MCF 10A (cell line): ENCODE measurements at places on chromosomes 13 and 19.
A peak's percentile ranks its signal among the peaks of the same experiment; 100 is the strongest.

GRCh38 chr19:7099597-7099921, 30.1 kb downstream of the ZNF557 start:
- DNase-seq: no peak

- no peak for DNase-seq
Observed at GRCh38 chr13:55159765-55160164, 1981.0 kb upstream of the PRR20A start.

GRCh38 chr19:51071095-51071405, 6.2 kb upstream of the KLK13 start:
- no peak for DNase-seq

DNA sequence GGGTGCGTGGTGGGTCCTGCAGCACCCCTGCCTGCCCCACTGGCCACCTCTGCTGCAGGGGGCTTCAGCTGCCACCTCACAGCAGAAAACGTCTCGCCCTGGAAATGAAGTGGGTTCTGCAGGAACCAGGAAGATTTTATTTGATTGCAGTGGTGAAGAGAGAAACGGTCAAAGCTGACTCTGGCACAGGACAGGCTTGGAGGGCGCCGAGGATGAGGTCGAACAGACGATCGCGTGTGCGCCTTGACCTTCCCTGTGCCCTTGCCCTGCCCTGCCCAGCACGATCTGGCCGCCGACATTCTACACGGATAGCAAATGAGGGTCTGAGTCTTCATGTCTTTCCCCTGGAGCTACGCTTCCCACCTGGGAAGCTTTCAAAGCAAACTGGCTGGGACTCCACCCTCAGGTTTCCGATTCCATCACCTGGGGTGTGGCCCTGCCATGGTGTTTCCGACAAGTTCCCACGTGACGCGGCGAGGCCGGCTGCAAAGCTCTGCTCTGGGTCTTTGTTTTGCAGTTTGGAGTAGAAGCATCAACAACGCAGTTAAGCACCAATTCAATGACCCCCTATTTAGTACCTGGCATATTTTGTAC, 50.3 kb upstream of the TUBGCP3 start:
- DNase-seq: no peak

GRCh38 chr13:59946944-59947343, 216.8 kb downstream of the DIAPH3 start:
- DNase-seq: no peak

GRCh38 chr19:8194528-8195267, 14.5 kb upstream of the CERS4 start:
- DNase-seq: no peak

- DNase-seq: no peak
Observed at GRCh38 chr13:50576156-50576555, 267.3 kb downstream of the DLEU7 start.

DNA sequence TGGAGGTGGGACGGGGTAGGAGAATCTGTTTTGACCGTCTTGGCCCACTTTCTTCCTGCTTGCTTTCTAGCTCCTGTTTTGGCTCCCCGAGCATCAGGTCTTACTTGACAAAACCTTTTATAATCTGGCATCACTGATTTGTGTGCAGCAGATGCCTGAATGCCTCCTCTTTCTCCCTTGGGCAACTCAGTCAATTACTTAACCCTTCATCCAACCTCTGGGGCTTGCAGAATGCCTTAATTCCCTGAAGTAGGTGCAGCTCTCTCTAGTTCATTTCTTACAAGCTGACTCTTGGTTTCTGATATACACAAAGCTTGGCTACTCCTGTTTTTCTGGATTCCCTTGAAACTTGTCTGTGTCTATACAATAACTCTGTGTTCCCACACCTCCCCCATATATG, 5.7 kb upstream of the NUP58 start:
- no peak for DNase-seq

DNA sequence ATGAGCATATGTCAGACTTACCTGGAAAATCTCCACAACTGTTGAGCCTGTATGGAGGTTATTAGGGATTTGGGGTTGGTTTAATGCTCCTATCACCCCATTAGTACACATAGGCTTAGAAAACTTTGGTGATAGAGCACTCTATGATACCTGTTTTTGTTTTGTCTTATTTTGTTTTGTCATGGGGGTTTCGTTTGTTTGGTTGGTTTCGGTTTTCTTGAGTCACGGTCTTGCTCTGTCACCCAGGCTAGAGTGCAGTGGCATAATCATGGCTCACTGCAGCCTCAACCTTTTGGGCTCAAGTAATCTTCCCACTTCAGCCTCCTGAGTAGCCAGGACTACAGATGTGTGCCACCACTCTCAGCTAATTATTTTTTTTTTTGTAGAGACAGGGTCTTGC, 70.0 kb downstream of the MZT1 start:
- no peak for DNase-seq

DNA sequence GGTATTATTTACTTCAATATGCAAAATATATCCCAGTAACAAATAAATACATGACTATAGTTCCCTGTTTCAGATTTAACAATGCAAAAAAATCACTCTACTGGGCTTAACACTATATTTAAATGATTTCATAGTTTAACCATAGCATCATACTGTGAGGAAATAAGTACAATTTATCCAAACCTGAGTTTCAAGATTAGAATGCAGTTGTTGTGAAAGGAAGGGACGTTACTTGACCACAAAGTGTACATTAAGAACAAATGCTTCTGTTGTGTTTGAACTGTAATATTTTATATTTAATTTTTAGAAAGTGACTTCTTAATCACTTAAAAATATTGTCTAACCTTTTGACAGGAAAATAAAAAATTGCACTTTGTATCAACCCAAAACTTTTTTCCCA, 1747.9 kb upstream of the SPRY2 start:
- no peak for DNase-seq

- DNase-seq: no peak
Observed at GRCh38 chr19:34082289-34083077, 89.8 kb upstream of the LSM14A start.

DNA sequence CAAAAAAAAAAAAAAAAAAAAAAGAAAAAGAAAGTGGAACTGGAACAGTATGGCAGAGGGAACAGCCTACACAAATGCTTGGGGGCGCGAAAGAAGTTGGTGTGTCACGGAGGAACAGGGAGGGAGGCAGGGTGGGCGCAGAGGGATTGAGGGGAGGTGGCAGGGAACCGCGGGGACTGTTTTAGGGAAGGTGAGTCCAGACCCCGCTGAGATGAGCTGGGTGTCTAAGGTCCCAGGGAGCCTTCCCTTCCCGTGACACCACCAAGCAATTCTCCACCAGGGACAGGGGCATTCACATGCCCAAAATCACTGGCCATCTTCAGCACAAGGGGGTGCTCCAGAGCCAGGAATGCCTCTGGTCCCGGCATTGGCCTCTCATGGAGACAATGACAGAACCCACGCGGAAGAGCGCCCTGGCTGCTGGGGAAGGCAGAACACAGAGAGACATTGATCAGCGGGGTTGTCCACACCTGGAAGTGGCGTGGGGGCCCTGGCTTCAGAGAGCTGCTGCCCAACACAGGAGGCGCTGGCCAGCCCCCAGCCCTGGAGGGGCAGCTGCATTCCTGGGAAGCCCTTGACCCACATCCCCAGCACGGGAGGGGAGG, 6.9 kb downstream of the PEAK3 start:
- DNase-seq: peak; percentile 74

DNA sequence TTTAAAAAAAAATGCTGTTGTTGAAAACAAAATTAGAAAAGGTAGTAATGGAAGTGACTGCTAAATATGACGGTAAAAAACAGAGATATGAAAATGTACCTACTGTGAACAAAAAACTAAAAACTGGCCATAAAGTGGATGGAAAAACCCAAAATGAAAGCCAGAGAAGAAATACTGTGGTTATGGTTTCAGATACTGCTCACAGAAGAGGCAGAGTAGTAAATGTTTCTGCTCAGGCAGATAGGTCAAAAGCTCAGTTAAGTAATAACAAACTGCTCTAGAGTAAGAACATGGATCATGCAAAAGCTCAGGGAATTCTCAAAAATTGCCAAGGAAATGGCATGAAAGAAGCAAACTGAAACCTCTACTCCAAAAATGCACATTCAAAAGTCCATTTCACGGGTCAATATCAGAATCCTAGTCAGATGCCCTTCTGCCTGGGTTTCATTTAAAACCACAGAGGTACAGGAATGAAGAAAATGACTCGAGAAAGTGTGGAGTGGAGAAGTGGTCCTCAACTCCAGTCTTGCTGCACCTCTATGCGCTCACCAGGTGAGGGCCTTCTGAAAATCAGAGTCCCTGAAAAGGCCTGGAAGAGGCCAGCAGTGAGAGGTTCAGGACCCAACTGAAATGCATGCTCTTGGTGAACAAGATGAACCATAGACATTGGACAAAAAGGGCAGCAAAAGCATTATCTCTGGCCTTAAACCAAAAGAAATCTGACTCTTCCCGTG, 315.0 kb upstream of the SPRY2 start:
- DNase-seq: no peak

GRCh38 chr19:2123682-2124387, 27.1 kb downstream of the IZUMO4 start:
- no peak for DNase-seq

- no peak for DNase-seq
Observed at GRCh38 chr13:51811920-51812451, 8.0 kb upstream of the DHRS12 start.

DNA sequence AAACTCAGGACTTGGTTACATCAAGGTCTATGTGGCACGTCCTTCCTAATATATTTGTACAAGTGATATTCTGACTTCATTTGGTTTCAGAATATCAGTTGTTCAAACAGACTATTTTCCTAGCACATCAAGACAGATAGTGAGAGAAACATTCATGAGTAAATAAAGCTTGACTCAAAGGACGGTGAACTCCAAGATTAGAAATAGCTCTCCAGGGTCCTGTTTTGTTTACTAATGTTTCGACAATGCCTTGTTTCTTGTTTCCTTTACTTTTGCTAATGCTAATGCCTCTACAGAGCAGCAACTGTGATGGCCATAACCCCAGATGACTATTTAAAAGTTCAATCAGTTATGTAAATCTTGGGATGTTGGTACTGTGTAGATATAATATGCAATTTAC, 313.9 kb downstream of the KLF12 start:
- DNase-seq: no peak

DNA sequence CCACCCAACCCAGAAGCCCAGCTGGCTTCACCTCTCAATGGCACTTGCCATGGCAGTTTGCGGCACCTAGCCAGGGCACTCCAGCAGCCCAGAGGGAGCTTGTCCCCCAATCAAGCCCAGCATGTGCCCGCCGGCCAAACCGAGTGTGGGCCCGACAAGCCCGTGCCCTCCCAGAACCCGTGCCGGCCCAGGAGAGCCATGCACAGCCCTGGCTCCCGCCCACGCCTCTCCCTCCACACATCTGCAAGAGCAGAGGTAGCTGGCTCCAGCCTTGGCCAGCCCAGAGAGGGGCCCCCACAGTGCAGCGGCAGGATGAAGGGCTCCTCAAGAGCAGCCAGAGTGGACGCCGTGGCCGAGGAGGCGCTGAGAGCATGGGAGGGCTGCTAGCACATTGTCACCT, 2278.0 kb upstream of the PCDH20 start:
- DNase-seq: no peak
